ENCODE measurements at places on chromosomes 7 and 10. TPM values are rescaled to one million over a fixed set of nuclear protein-coding genes. Genes with fewer than 3 reads are reported as not detected.

The MBL2 gene
- total RNA-seq: not detected

The MSMB gene
- total RNA-seq: not detected

The CALHM3 gene
- 0.27 TPM for total RNA-seq

DNA sequence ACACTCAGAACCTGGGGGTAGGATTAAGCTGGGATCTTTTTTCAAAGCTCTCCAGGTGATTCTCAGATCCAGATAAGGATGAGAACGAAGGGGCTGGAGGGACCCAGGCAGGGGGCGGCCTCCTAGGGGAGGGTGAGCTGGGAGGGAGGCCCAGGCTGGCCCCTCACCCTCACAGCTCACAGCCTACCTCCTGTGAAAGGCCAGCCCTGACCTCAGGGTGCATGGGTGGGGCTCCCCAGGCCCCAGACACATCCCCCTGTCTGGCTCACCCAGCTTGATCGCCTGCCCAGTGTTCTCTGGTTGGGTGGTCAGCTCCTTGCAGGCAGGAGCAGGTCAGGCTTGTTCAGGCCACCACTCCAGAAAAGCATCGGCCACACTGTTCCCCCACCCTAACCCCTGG lies 24.3 kb downstream of the CTBP2 start:
- no peak for DNase-seq

DNA sequence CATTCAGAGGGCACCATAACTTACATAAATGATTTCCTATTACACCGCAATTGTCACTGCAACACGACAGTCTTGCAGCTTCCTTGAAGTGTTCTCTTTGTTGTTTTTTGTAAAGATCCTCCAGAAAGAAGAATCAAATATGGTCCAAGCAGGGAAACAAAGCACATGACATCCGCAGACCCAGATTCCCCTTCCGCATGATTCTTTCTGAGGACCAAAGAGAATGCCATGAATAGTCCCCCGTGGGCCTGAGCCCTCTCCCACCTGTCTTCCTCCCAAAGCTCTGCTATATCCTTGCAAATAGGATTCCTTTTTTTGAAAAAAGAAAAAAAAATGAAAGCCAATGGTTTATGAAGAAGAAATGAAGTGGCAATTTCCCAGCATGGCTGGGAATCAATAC lies 10.8 kb downstream of the PLXNA4 start:
- no peak for DNase-seq

GRCh38 chr7:156143158-156143557 lies 330.9 kb upstream of the SHH start:
- DNase-seq: no peak

DNA sequence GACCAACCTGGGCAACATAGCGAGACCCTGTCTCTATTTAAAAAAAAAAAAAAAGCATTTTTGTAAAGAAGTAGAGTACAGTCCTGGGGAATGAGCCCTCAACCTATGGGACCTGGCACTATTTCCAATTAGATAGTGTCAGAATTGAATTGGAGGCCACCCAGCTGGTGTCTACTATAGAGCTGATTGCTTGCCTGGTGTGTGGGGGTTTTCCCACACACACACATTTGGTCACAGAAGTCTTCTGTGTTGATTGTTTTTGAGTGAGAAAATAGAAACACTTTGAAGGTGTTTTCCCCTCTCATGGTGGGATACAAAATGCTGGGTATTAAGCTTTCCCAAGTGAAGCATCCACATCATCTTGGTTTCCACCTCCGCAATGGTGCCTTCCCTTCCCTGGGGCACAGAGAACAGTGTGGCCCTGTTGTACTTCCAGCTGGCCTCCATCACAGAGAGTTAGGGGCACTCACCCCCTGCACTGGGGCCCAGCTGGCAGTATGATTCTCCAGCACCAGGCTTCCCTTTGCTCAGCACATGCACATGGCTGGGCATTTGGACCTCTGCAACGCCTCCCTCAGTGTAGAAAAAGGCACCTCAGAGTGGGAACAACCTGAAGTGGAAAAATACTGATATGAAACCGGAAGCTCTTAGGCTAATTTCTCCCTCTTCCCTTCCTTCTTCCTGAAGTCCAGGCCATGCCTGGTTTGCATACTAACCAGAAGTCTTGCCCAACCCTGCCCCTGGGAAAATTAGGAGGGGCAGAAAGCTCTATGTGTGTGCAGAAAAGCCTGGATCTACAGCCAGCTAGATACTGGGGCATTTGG lies 10.7 kb upstream of the NFKB2 start:
- no peak for DNase-seq

DNA sequence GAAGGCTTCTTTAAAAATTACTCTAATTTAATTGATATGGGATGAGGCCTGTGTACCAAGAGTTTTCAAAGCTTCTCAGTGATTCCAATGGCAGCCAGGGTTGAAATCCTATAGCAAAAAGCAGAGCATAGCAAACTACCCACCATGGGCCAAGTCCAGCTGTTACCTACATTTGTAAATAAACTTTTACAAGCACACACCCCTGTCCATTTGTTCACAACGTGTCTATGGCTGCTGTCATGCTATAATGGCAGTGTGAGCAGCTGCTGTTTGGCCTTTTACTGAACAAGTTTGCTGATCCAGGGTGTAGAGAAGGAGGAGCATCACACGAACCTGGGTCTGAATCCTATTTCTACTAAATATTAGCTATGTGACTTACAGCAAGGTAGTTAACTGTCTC lies 50.0 kb downstream of the NPY start:
- no peak for DNase-seq

DNA sequence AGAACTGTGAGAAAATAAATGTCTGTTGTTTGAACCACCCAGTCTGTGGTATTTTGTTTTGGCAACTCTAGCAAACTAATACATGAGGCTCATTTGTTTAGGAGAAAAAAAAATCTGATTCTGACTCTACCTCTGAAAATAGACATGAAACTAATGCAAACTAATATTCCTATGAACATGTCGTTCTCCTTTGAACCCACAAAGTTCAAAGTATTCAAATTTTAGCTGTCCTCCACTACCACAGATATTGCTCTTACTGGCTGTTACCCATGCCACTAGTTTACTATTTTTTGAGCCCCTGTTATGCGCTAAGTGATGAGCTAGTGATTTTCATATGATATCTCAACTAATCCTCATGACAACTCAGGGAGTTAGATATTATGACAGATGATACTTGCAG lies 58.8 kb upstream of the ZNF804B start:
- DNase-seq: no peak

Measured in hematopoietic multipotent progenitor cell (in vitro differentiated cells).